Naive thymus-derived CD8-positive, alpha-beta T cell (primary cell): ENCODE measurements at places on chromosomes 7 and 10. TPM values are rescaled to one million over a fixed set of nuclear protein-coding genes. Genes with fewer than 3 reads are reported as not detected.

EVX1 gene
- total RNA-seq = not detected

GARIN1A gene
- 3.6 TPM for total RNA-seq

CD36 gene
- total RNA-seq = 4.0 TPM

CWF19L1 gene
- total RNA-seq = 55.1 TPM

TMED4 gene
- 109 TPM for total RNA-seq

HABP2 gene
- total RNA-seq = not detected
